Stimulated activated CD4-positive, alpha-beta T cell treated with anti-CD3 and anti-CD28 coated beads, TNF-alpha, amount 100 ng/mL, for 48 hours (primary cell): ENCODE measurements at places on chromosomes 1 and 21.

DNA sequence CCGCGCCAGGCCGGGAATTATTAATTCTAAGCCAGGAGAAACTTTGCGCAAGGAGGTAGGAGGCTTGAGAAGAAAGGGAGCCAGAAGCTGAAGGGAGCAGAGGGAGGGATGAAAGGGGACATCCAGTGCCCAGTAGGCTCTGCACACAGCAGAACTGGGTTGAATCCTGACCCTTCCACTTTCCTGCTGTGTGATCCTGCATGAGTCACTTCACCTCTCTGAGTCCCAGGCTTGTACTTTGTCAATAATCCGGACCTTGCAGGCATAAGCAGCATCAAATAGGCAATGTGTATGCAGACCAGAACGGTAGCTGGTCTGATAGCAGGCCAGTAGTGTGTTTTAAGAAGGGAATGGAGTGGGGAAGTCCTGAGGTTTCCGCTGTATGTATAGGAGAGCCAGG lies 25.5 kb upstream of the EPB41 start:
- no peak for DNase-seq

DNA sequence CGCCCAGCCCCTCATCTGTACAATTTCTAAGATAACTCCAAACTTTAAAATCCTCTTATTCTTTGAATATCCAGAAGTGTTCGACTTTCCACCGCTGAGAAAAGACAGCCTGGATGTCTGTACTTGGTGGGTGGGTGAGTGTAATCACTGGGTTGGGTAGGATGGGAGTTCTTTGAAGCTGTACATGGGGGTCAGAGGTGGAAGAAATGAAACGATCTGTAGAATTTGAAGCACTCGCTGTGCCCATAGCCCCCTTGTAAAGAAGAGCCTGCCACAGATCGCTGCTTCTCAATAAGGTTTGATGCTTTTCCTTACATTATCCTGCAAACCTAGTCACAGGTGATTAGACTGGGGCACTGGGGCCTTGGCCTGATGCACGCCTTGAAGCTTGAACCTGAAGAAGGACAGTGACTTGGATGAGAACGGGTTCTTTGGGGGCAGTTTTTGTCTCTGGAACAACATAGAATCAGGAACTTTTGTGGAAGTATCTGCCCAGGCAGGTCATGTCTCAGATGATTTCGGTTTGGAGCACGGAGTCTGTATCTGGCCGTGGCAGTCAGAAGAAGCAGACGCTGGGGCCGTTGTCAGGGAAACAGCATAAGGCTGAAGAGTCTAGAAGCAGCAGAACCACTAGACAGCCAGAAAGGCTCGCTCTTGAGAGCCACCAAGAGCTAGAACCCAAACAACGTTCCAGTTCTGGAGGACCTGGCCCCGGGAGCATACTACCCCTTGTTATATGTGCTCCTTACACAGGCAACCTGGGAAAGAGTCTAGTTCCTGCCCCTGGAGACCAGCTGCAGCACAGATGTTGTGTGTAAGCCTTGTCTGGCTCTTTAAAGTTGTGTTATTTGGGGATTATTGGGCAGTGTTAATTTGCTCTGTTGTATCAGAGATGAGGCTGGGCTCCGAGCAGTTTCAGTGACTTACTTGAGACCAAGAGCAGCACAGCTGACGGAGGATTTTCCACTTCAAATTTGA lies 45.1 kb upstream of the SCCPDH start:
- no peak for DNase-seq

DNA sequence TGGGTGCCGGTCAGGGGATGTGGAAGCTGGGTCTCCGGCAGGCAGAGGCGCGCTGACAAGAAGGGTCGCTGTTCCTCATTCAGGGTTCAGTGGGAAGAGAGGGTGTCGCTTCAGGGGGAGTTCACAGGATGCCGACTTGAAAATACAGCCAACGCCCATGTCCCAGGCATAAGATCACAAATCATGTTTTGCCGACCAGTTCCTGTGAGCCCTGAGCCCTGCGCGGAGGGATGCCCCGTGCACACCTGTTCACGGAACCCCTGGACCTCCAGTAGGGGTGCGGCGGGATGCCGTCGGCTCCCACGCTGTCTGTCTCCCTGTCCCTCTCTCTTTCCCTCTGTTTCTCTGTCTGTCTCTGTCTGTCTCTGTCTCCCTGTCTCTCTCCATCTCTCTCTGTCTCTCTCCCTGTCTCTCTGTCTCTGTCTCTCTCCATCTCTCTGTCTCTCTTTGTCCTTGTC lies 26.8 kb downstream of the TP73 start:
- DNase-seq, result no peak

GRCh38 chr1:110053552-110054428 lies 16.7 kb downstream of the ALX3 start:
- DNase-seq, result peak; percentile 43

DNA sequence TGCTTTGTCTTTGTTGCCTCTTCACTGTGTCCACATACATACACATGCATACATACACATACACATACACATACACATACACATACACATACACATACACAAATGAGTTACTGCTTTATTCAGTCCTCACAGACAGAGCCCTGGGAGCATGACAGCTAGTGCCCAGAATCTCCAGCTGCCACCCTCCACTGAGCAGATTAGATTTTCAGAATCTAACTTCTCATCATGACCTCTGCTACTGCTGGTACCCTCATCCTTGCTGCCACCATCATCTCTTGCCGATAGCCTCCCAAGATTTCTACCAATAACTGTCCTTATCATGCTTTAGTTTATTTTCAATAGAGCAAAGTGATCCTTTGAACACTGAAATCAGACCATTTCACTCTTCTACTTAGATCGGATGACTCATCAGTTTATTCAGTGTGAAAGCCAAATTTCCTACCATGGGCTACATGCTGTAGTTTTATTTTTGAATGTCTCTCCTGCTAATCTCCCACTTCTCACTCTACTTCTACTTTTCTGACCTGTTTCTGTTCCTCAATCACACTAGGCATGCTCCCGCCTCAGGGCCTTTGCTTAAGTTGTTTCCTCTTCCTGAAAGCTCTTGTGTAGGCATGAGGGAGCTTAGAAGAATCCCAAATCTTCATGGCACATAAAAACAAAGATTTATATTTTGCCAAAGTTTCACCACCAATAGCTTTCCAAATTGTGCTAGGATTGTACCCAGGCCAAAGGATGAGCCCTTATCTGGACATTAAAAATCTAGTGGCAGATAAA lies 43.0 kb downstream of the ATP6V1G3 start:
- no peak for DNase-seq
